ENCODE measurements at places on chromosomes 1 and 21. TPM values are rescaled to one million over a fixed set of nuclear protein-coding genes. Genes with fewer than 3 reads are reported as not detected.

FCRL6 gene
- total RNA-seq, result 3.2 TPM

DNA sequence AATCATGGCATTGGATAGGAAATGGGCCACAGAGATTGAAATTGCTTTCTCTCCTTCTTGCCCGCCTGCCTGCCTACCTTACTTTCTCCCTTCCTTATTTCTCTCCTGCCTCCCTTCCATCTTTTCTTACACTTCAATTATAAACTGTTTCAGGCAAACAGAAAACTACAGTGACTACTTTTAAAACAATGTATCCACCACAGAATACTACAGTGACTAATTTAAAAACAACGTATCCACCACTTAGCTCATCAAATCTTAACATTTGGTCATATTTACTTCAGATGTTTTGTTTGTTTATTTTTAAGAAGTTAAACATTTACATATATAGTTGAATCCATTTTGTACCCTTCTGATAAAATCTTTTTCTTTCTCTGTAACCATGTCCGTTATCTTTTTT is 54.4 kb downstream of the SNRPE start:
- DNase-seq, result no peak
- no peaks in the 10 kb centered on the region for H3K36me3 ChIP-seq
- no peak overlapping the region for H3K27ac ChIP-seq
- H3K4me3 ChIP-seq, result no peak overlapping the region
- H3K27me3 ChIP-seq, result no peaks in the 10 kb centered on the region
- H3K4me1 ChIP-seq, result no peaks in the 10 kb centered on the region

DNA sequence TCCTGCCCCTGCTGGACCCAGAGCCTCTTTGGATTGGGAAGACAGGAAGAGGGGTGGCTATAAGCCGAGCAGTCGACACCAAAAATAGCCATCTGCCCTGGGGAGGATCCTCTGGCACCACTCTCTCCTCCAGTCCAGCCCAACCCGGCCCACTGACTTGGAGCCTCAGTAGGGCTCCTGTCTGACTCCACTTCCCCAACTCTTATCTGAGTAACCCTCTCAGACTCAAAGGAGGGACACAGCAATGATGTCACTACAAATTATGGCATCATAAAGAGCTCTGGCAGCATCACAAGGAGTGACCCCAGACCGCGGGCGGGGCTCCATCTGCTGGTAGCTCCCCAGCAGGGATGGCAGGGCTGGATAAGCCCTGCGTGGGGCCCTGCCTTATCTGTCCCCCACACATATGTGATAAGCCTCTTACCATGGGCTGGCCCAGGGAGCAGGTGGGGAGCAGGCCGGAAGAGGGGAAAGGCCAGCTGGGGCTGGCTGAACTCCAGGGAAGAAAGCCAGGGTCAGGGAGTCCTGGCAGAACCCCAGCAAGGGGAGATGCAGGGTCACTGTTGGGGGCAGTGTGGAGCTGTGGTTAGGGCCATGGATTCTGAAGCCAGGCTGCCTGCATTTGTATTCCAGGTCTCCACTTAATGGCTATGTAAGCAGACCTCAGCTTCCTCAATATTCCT is 4.6 kb upstream of the SLC6A9 start:
- no peaks in the 10 kb centered on the region for H3K27me3 ChIP-seq
- DNase-seq, result no peak
- no peaks in the 10 kb centered on the region for H3K36me3 ChIP-seq

GRCh38 chr1:231801042-231801585 is 174.5 kb downstream of the DISC1 start:
- no peaks in the 10 kb centered on the region for H3K4me1 ChIP-seq
- no peaks in the 10 kb centered on the region for H3K36me3 ChIP-seq
- H3K4me3 ChIP-seq, result no peak overlapping the region
- no peaks in the 10 kb centered on the region for H3K27me3 ChIP-seq

DNA sequence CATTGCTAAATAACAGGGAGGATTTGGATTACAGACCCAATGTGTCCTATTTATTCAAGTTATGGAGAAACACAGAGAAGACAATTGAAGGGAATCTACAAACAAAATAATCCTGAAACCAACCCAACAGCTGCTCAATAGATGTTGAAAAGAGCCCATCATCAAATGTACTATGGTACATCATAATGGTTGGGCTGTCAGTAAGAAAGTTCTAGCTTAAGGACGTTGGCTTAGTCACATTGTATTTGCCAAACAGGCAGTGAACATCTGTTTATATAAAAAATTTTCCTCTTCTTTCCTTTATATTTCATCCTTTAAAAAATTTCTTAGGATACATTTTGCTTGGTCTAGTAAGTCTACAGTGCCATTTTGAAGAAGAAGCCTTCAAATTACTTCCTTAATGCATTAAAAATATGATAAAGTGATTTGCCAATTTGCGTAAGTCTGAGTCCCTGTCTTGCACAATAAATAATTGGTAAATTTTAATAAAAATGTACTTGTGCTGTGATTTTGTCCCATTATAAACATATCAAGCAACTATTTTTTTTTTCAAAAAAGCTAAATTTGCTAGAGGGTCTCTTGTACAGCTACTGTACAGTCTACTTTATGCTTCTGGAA is 14.4 kb downstream of the MAP3K7CL start:
- no peaks in the 10 kb centered on the region for H3K27me3 ChIP-seq
- no peaks in the 10 kb centered on the region for H3K36me3 ChIP-seq
- peaks cover 5% of the 10 kb centered on the region for H3K4me1 ChIP-seq
- peak overlapping the region; percentile 34 for H3K27ac ChIP-seq
- no peak overlapping the region for H3K4me3 ChIP-seq
- no peak for DNase-seq

Data from upper lobe of right lung (tissue), 1 donor.